Germinal center (tissue), 1 donor: ENCODE measurements at places on chromosomes 1 and 21.

GRCh38 chr1:205774198-205775014 is 876 bp downstream of the RAB29 start:
- DNase-seq: peak; percentile 24

DNA sequence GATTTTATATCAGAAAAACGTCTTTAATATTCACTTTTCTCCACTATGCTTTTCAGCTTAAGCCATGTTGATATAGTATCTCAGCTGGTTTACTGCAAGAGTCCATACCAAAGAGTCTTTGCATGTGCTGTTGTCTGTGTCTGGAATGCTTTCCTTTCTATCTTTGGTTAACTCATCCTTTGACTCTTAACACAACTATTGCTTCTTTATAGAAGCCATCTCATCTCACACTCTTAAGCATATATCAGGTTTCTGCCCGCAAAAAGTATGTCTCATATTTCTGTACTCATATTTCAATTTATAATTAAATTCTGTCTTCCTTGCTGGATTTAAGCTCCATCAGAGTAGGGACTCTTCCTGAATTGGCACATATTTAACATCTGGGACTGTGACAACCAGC is 220.9 kb upstream of the KCNK2 start:
- DNase-seq: no peak

DNA sequence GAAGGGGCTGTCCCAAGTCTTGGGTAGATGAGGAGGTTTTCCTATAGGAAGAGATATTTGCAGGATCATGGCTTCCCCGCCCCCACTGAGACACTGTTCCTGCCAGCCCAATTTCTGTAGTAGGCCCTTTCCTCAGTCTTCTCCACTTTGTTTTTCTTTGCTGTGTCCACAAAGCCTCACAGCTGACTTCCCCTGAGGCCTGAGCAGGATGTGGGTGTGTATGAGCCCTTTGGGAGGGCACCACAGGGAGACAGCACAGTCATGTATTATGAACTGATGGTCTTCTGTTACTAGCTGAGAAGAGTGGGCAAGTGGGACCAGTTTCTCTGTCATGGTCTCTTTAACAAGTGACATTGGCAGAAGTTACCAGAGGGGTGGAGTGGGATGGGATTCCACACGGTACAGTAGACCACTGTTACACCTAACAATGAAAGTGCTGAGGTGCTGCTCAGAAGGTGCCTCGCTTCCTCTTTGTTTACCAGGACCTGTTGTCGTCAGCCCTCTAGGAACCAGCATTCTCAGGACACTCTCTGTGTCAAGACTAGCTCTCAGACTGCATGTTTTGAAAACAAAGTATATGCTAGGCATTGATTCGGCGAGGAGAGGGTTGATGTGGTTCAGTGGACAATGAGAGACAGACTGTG is 253.8 kb upstream of the HOOK1 start:
- DNase-seq: no peak

DNA sequence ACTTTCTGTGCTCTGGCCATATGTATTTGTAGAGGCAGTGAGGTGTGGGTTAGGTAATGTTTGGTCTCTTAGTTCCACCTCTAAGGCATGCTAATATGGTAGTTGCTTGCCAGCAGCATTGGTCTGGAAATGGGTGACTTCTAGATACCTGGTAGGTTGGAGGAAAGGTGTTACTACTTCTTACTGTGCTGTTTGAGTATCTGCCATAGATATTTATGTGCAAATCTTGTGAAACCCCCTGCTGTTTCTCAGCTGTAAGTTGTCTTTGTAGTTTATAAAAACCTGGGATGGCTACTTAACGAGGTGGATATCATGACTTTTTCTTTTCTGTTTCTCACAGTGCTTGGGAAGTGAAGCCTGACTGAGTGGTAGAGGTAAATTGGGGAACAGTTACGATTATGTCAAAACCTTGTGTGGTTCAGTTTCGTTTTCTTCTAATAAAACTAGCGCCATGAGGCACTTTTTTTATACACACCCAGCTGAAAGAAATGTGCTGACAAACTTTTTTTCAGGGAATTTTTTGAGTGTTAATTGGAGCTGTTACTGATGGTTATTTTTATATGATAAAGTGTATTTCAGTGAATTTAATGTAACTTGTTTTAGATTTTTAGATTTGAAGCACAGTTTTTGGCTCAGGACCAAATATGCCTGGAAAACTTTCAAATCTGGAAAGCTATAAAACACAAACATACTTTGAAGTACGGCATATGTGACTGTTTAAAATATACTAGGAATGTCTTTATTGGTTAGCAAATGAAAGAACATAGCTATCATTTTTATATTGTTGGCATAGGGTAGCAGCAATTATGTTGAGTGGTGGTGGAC is 42.1 kb downstream of the CAMSAP2 start:
- no peak for DNase-seq

- no peak for DNase-seq
Observed at GRCh38 chr1:205669341-205670149, 10.8 kb downstream of the SLC45A3 start.

- DNase-seq: no peak
Observed at GRCh38 chr1:21939650-21940374, 2.7 kb upstream of the HSPG2 start.

- DNase-seq: no peak
Observed at GRCh38 chr21:29378832-29379231, 80.1 kb downstream of the BACH1 start.

- DNase-seq: no peak
Observed at GRCh38 chr1:22114083-22115012, 28.5 kb downstream of the WNT4 start.

DNA sequence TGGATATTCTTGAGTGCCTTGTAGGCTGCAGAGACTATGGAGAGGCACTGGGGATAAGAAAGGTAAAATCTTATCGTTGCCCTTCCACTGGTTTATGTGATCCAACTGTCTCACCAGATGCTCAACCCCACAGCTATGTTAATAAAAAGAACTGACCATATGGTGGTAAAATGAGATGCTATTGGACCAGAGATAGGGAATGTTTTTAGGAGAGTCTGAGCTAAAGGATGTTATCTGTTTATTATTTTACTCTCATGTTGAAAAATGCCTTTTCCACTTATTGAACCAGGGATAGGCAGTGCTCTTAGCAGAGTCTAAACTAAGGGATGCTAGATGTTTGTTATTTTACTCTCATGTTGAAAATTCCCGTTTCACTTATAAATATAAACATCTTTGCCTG is 172.8 kb upstream of the GREM2 start:
- no peak for DNase-seq

DNA sequence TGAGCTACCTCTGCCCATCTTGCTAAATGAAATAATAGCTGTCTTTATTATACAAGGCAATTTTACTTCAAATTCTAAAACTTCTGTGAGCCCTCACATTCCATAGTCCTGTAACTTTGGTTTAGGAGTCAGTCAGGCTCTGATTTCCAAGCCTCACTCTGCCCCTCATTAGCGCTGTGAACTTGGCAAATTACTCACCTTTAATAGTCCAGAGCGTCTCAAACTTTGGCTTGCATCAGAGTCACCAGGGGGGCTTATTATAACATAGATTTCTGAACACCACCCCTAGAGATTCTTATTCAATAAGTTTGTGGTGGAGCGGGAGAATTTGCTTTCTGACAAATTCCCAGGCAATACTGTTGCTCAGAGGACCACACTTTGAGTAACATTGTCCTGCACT is 126.2 kb upstream of the FGGY start:
- no peak for DNase-seq

- no peak for DNase-seq
Observed at GRCh38 chr1:70963374-70963773, 84.2 kb downstream of the PTGER3 start.

GRCh38 chr1:186618401-186619170 is 61.6 kb downstream of the PTGS2 start:
- peak; percentile 28 for DNase-seq

DNA sequence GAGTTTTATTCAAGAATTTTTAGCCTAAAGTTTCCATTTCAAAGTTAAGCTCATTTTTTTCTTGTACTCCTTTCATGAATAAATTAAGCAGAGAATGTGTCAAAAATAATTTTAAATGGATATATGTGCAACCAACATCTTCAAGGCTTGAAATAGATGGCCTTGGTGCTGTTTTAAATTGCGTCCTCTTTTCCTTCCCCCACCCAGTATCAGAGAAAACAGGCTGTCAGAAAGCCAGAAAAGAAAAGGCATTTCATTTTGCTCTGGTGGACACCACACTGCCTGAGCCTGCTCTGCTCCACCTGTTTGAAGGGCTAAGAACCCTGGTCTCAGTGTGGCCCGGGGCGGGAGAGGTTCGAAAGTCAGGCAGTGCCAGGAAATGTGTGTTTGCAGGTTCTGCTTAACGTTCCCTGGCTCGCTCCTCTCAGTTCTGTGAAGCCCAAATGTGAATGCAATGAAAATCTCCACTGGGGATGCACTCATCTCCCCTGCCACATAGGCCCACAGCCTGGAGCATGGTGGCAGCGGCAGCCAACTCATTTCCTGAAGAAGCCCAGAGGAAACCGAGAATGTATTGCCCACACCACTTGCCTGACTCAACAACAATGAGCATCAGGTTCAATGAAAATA is 134.4 kb downstream of the SDCCAG8 start:
- no peak for DNase-seq

- no peak for DNase-seq
Observed at GRCh38 chr1:203656796-203657747, 30.4 kb downstream of the ATP2B4 start.

- no peak for DNase-seq
Observed at GRCh38 chr1:204419064-204419403, 7.4 kb upstream of the PPP1R15B start.

DNA sequence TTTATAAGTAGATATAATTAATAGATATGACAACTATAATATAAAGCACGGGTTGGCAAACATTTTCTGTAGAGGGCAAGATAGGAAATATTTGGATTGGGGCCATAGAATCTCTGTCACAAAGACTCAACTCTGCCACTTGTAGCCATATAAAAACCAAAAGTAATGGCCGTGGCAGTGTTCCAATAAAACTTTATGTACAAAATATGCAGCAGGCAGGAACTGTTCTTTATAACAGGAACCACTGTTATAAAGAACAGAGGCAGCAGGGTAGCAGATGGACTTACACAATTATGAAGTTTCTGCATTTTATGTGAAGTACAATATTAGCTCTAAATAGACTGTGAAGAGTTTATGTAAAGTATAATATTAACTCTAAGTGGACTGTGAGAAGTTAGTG is 16.9 kb upstream of the QSOX1 start:
- DNase-seq: no peak

GRCh38 chr1:188669728-188670382 is 1807.8 kb downstream of the BRINP3 start:
- DNase-seq: no peak

DNA sequence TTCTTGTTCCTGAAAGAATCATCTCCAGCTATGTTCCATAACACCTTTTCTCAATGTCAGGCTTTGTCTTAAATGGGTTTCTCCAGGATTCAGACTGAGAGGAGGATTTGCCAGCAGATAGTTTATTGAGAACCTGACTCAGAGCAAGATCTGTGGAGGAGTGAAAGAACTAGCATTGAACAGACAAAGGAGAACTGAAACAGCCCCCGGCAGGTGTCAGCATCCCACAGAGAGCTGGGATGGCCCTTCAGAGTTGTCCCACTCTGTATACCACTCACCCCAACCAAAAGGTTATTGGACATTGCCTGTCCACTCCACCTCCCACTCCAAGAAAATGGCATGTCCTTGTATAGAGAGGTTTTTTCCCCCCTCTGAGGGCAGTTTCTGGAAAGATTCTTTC is 270.7 kb downstream of the PAPPA2 start:
- DNase-seq: no peak

- DNase-seq: no peak
Observed at GRCh38 chr1:69932760-69933159, 272.6 kb downstream of the LRRC40 start.

DNA sequence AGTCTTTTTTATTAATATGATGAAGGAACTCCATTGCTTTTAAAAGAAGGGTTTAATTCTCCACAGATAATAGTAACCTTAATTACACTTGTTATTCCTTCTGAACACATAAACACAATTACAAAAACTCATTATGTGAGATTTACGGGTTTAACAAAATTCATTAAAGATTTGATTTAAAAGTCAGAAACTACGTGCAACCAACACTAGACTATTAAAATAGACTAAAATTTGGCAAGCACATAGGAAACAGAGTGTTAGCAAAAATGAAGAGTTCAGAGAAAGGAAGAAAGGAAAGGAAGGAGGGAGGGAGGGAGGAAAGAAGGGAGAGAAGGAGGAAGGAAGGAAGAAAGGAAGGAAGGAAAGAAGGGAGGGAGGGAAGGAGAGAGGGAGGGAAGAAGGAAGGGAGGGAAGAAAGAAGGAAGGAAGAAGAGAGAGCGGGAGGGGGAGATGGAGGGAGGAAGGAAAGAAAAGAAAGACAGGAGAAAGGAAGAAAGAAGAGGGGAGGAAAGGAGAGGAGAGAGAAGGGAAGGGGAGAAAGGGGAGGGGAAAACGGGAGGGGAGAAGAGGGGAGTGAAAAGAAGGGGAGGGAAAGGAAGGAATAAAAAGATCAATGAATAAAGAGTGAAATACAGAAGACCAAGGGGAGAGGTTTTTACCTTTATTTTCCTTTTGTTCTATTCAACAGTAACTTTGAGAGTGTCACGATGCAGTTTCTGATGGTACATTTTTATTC is 123.4 kb upstream of the LYPLAL1 start:
- DNase-seq: no peak

DNA sequence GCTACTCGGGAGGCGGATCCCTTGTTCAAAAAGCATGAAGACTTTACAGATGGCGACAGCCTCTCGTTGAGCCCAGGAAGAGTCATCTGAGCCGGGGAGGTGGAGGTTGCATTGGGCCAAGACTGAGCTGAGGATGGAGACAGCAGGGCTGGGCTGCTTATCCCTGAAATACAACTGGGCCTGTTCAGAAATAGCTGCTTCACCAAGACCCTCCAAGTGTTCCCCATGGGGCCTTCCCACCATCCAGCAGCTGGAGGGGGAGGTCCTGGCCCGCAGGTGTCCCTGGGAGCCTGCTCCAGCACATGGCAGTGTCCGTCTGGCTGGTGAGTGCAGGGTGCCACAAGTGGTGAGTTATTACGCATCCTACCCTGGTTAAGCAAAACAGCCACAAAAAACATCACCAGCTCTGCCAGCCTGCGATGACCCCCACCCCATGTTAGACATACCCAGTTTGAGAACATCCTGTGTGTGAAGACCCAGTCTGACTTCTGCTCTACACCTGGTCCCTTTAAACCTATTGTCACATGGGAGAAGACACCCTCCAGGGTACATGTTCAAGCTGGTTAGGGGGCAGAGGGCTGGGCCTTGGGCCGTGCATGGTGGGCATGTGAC is 93.1 kb upstream of the TMPRSS2 start:
- DNase-seq: no peak

DNA sequence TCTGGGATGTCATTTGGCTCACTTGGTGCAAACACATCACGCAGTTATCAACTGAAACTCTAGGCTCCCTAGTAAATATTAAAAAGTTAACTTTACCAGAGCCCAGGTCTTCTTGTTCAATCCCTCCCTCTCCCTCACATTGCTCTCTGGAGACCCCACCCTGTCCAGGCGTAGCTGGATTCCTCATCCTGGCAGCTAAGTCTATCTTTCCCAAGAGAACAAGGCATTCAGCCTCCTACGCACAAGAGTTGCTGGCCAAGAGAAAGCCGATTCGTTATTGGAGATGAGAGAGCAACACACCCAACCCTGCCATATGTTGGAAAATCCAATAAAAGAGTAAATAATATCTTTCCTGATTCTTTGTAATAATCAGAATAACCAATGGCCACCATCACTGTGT is 117.9 kb downstream of the SLC30A10 start:
- no peak for DNase-seq
